ENCODE measurements at places on chromosomes 5 and 9. TPM values are rescaled to one million over a fixed set of nuclear protein-coding genes. Genes with fewer than 3 reads are reported as not detected.

Gene CERCAM
- total RNA-seq: 10.1 TPM

Gene MYOZ3
- total RNA-seq: 2.7 TPM

Gene RBM27
- total RNA-seq: 33.3 TPM

Gene BRIX1
- total RNA-seq: 84.8 TPM

GRCh38 chr5:180212363-180213255, 3.6 kb upstream of the RASGEF1C start:
- H3K4me1 ChIP-seq: peaks cover 5% of the 10 kb centered on the region
- no peaks in the 10 kb centered on the region for H3K27me3 ChIP-seq
- no peak for DNase-seq
- H3K27ac ChIP-seq: no peak overlapping the region

DNA sequence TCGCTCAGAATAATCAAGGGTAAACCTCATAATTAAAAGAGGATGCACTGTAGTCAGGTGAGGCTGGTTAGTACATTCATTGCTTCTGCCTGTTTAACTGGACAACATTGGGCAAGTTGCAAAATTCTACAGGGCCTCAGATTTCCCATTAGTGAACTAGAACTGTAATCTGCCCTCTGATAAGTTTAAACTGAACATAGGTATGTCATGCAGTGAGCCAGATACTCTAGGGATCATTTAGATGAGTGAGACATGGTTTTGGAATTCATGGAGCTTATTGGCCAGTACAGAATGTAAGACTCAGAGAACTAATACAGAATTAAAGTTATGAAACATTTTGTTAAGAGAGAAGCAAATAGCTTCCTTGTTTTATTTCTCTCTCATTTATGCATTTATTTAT, 35.9 kb downstream of the RNF44 start:
- H3K4me3 ChIP-seq: no peak overlapping the region
- H3K27ac ChIP-seq: no peak overlapping the region
- peaks cover 54% of the 10 kb centered on the region for H3K36me3 ChIP-seq
- H3K27me3 ChIP-seq: no peaks in the 10 kb centered on the region

- H3K4me3 ChIP-seq: no peak overlapping the region
- no peak overlapping the region for H3K27ac ChIP-seq
- no peaks in the 10 kb centered on the region for H3K4me1 ChIP-seq
- H3K36me3 ChIP-seq: no peaks in the 10 kb centered on the region
- no peaks in the 10 kb centered on the region for H3K27me3 ChIP-seq
- DNase-seq: no peak
Observed at GRCh38 chr5:166165596-166165995, 2125.8 kb upstream of the WWC1 start.

Measured in A673 (cell line).